ENCODE measurements at places on chromosomes 2 and 18.

DNA sequence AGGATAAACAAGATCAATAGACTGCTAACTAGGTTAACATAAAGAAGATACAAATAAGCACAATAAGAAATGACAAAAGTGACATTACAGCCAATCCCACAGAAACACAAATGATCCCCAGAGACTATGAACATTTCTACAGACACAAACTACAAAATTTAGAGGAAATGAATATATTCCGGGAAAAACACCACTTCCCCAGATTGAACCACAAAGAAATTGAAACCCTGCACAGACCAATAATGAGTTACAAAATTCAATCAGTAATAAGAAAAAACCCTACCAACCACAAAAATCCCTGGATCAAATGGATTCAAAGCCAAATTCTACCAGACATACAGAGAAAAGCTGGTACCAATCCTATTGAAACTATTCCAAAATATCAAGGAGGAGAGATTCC, 232.4 kb upstream of the RBMS1 start:
- no peak for DNase-seq

DNA sequence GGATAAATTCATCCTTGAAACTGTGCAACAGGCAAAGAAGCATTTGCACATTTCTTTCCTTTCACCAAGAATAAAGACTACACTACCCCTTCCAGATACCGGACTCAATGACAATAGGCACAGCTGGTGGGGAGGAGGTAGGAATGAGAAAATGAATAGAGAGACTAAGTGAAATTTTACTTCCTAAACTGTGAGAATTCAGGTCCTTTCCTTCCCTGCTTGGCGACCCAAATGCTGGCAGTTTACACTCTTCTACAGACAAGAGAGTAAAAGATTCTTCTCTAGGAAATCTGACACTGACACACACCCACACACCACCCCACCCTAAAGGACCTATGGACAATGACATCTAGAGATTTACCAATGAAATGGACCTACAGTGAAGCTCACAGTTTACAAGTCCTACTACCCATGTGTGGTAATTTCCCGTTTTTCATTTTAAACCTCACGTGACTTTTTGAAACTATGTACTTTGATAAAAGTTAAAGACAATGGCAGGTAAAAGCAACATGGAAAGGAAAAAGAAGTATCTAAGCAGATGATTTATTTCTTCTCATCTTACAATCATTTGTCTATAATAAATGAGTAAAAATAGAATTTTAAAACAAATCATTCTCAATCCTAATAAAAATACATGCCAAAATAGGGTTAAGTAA, 27.9 kb downstream of the REV1 start:
- DNase-seq, result no peak

DNA sequence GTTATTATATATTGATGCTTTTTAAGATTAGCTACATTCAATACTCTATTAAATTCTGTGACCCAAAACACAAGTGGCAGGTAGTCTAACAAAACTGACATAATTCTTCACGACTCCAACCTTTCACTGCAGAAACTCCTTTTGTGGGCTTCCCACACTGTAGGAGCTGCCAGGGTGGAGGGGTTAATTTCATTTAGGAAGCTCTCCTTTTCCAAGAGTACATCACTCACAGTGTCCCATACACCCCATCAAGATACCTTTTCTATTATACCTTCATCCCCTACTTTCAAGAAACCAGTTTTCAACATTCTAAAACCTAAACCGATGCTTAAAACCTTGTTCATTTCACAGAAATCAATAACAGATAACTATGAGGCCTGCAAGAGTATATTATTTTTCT, 825 bp downstream of the THUMPD2 start:
- DNase-seq, result no peak

GRCh38 chr2:166042356-166042755, 85.5 kb downstream of the SCN1A start:
- DNase-seq, result no peak

GRCh38 chr2:118893100-118893499, 45.7 kb upstream of the EN1 start:
- DNase-seq, result no peak

DNA sequence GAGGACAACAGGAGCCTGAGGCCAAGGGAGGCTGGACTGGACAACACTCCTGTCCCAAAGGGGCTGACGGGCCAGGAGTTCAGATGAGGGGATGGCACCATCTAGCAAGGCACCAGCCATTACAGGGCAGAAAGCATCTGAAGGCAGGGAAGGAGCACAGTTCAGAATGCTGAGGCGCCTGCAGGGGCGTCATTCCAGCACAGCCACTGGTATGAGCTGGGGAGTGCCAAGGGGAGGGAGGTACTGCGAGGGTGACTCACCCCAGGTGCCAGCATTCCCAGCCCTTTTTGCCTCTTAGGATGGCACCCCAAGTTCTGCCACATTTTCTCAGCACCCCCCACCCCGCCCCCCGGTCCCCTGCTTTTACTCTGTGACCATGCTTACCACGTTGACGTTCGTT, 129.8 kb upstream of the EPAS1 start:
- no peak for DNase-seq

DNA sequence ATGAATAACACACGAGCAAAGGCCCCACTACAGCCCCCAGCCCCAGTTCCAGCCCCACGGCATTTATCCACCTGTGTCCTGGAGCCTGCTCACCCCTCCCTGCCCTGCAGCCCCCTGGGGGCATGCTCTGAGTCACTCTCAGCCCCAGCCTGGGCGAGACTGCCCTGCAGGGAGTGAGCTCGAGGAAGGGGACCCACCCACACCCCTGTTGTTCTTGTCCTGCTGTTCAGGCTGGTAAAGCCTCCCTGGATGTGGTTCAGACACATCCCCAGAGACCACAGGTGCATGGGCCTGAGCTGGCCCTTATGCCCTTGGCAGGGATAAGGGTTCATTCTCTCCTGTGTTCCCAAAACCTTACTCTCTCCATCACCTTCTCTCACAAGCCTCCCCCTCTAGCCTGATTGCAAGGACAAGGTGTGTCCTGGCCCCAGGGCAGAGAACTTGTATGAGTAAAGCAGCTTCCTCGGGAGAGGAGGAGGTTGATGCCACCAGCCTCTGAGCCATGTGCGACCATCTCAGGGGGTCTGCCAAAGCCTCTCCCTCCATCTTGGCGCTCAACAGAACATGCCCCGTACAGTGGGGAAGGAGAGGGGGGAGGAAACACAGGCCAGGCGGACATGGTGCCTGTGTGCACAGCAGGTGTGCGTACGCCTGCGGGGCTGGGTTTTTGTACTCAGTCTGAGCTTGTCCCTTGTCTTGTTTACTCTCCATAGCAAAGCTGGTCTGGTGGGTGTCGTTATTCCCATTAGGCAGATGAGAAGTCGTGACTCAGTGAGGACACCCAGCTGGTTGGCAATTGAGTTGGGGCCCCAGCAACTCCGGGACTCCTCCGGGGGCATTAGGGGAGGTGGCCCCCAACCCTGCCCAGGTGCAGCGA, 64.4 kb downstream of the CIB4 start:
- DNase-seq, result no peak

DNA sequence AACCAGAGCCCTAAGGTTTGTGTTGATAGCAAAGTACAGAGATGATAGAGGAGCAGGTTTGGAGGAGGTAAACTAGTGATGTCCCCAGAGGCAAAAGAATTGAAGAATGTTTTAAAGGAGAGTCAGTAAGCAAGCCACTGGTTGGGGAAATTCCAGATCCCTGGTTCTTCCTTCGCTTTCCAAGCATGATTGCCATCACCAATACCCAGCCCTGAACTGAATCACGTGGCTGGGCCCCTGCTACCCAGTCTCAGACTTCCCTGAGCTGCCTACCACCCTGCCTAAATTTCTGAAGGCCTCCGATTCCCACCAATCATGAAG, 310.8 kb upstream of the STON1 start:
- DNase-seq, result no peak

GRCh38 chr2:104249629-104250028, 604.3 kb upstream of the POU3F3 start:
- DNase-seq, result no peak

DNA sequence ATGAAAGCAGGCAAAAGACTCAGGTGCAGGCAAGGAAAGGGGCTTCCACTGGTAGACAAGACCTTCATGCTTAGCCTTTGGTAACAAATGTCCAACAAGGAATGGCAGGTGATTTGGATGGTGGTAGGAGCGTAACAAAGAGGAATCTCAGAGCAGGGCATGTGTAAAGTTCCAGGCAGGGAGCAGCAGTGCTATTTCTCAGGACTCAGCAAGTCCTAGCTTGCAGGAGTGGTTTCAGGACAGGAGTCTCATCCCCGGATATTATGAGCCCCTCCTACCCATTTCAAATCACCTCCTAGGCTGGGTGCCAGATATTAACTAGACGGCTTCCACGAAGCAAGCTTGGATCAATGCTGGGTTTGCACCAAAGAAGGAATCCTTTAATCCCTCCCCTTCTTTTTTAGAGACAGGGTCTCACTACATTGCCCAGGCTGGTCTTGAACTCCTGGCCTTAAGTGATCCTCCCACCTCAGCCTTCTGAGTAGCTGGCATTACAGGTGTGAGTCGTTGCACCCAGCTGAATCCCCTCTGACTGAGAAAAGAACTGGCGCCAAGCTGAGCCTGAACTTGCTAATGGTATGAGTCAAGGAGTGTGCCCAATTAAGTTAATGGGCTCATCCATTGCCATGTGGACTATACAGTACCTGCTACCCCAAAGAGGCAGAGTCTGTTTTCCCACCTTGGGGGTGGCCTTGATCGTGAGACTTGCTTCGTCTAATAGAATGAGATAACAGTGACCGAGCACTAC, 190.3 kb downstream of the ARL4C start:
- DNase-seq, result no peak

DNA sequence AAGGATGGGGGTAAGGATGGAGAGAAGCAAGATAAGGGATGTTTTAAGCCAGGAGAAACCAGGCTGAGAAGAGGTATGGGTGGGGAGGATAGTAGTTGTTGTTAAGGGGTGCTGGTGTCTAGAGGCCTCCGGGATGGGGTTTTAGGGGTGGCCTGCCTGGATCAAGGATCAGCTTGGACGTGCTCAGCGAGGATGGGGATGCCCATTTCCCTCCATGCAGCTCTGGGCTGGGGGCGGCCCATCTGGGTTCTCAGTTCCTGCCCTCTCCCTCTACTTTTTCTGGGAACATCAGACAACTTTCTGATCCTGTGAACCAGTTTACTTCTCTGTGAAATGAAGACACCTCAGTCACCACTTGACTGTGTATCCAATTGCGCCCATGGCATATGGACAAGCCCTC, 10.1 kb downstream of the B3GNT2 start:
- no peak for DNase-seq

- DNase-seq, result peak; percentile 10
These were observed 525.6 kb downstream of the MBD2 start for GRCh38 chr18:53698907-53699306.

GRCh38 chr2:126539101-126539500, 116.9 kb upstream of the GYPC start:
- no peak for DNase-seq

DNA sequence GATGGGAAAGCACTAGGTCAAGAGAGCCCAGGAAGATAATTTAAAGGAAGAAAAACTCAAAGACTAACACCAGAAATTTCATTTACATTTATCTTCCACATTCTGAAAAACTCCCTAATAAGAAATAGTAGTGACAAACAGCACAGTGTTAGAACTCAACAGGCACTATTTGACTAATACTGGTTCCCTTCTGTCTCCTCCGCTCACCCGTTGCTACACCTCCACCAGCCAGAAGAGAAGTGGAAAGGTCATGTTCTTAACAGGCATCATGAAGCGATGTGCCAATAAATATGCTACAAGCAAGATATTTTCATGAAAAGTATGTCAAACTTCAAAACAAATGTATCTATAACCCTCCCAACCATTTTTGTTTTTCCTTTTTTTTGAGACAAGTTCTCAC, 5.7 kb downstream of the ROCK1 start:
- DNase-seq, result no peak
